ENCODE measurements at places on chromosomes 5 and 9.

- no peak for DNase-seq
These were observed 278.5 kb downstream of the TAF11L14 start for GRCh38 chr5:17912794-17913193.

GRCh38 chr5:161850491-161850890, 2.6 kb downstream of the GABRA1 start:
- DNase-seq: no peak

GRCh38 chr5:72555871-72556270, 48.7 kb upstream of the ZNF366 start:
- DNase-seq: no peak

GRCh38 chr5:8458038-8458383, 589.1 kb downstream of the MTRR start:
- DNase-seq: no peak

GRCh38 chr9:38194870-38195269, 125.8 kb upstream of the SHB start:
- DNase-seq: no peak

DNA sequence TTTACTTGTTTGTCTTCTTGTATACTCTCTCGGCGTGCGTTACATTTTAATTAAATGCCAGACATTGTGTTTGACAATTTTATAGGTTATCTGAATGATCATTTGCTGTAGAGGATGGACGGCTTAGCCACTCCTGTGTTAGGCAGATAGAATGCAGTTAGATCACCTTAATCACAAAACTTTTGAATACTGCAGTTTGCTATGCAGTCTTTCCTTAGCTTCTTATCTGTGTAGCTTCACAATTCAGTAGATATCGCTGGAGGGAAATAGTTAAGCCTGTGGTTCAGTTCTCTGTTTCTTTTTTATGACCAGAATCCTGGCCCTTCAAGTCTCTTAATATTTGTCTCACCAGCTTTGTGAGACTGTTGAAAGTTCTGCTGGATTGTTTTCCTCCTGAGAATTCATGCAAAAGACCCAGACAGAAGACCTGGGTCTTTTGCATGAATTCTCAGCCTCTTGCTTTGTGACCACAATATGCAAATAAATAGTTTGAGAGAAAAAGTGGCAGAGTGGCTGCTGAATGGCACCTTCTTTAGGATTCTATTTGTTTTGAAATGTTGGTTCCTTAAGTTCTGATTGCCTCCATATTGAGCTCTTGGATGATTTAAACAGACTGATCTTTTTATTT, 40.2 kb downstream of the RASA1 start:
- no peak for DNase-seq

- DNase-seq: no peak
These were observed 52.4 kb downstream of the SEC61B start for GRCh38 chr9:99274495-99274894.

DNA sequence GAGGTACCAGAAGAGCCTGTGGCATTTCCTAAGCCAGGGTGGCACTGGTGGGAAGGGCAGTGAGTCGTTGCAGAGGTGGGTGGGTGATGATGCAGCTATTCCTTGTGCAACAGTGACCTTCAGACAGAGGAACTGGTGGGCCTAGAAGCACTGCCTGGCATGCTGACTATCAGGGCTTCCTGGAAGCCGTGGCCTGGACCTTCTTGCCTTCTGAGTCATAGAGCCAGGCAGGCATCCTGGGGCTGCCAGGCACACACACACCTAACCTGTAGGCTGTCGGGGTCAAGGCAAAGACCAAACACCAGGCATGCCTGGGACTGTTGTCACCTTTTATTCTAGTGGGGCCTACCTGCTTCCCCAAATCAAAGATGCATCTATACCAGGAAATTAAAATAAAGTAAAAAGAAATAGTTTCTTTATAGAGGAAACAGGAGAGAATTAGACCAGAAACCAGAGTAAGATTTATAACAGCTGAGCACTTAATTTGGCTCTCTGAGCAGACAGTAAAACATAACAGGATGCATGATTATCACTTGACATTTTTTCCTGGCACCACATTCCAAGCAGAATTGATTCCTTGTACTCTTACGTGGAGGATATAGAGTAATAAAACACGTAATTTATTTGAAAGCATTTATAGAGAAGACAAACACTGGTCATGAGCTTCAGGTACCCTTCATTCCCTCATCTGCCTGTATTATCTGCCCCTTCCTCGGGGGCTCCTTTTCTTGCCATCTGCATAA, 25.1 kb downstream of the NANS start:
- DNase-seq: no peak

DNA sequence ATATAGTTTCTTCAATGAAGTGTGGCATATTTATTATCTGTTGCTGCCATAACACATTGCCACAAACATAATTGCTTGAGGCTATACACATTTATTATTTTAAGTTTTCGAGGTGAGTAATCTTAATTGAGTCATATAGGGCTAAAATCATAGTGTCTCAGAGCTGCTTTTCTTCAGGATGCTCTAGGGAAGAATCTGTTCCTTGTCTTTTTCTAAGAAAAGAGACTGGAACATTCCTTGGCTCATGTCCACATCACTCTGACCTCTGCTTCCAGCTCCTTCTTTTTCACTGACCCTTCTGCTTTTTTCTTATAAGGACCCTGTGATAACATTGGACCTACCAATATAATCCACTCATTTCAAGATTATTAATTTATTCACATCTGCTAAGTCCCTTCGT, 632.4 kb upstream of the TYRP1 start:
- DNase-seq: no peak

GRCh38 chr5:24633715-24634325, 11.0 kb downstream of the CDH10 start:
- no peak for DNase-seq

DNA sequence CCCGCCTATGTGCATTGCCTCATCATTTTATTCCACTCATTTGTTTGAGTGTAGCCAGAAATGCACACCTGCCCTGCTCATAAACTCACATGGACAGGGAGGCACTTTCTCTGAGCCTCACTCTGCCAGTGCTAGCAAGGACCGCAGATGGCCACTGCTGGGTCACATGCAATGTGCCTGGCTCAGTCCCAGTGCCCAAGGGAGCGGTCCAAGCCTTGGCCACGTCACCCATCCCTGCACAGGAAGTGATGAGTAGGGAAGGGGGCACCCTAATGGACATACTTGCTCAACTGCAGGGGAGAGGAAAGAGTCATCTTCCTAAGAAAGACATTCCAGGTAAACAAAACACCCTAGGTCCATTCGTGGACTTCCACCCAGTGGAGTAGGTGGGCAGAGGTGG, 630.9 kb downstream of the IRX1 start:
- no peak for DNase-seq

DNA sequence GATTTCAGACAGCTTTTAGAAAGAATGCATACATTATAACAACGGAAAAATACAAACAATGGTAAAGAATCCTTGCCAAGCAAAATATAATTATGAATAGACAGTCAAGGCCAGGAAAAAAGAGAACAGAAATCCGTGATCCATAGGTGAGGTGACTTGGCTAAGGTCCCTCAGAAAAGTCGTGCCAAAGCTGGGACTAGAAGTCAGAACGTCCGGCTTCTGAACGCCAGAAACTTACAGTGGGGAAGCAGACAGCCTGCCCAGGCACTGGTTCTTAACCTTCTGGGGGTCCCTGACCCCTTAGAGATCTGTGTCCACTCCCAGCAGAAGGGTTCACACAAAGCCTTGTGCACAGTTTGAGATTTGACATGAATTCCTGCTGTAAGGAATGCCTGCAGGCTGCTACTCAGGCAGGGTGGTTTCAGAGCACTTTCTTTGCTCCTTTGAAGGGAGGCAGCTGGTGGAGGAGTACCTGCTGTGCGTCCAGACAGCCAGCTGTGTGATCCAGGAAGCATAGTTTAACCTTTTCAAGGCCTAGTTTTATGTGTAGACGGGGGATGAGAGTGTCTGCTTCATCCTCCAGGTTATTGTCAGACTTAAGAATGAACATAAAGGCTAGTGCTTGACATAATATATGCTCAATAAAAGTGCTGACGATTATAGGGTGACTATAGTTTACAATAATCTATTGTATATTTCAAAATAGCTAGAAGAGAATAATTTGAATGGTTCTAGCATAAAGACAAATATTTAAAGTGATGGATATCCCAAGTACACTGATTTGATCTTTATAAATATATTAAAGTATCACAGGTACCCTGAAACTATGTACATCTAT, 852 bp downstream of the ARHGEF37 start:
- DNase-seq: no peak

- DNase-seq: no peak
These were observed 11.4 kb downstream of the VCAN start for GRCh38 chr5:83482961-83483360.

- DNase-seq: no peak
These were observed 400.9 kb upstream of the MEF2C start for GRCh38 chr5:89283728-89284493.

DNA sequence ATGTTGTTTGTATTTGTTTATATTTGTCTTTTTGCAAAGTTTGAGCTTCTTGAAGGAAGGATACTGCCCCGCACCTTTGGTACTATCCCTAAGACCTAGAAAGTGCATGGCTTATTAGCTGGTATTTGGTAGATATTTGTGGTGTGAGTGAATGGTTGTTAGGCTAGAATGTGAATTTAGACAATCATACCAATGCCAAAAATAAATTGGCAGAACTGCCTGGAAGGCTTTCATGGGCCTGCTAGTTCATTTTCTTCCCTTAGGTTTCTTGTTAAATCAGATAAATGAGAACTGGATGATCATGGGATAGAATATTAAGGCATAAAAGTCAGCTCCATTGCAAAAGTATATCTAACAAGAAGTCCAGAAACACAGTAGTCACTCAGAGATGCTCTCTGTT, 147.5 kb upstream of the TSLP start:
- no peak for DNase-seq

DNA sequence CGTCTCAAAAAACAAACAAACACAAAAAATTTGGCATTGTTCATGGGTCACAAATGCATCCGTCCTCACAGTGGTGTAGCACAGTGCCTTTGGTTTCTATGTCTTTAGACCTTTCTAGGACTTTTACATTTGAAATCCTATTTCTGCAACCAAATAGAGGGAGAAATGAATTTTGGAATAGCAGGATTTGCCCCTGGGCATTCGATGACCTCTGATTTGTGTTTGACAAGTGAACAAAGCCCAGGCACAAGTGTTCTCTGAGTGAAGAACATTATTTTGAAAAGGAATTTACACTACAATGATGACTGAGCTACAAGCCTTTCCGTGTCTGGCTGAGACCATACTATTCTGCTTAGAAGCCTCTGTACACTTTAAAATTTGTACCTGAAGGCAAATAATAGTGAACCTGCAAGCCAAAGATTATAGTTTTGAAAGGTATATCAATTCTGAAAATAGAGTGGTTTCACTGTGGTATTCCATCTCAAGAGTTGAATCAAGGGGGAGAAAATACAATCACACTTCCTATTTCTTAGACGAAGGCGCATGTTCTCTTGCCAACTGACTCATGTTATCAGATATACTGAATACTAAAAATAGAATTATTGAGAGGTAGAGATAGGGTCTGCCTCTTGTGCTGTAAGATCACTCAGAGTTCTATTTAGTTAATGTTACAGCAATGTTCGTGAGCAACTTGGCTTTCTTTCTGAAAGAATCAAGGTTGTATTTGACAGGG, 297.6 kb downstream of the KDM4C start:
- DNase-seq: no peak

DNA sequence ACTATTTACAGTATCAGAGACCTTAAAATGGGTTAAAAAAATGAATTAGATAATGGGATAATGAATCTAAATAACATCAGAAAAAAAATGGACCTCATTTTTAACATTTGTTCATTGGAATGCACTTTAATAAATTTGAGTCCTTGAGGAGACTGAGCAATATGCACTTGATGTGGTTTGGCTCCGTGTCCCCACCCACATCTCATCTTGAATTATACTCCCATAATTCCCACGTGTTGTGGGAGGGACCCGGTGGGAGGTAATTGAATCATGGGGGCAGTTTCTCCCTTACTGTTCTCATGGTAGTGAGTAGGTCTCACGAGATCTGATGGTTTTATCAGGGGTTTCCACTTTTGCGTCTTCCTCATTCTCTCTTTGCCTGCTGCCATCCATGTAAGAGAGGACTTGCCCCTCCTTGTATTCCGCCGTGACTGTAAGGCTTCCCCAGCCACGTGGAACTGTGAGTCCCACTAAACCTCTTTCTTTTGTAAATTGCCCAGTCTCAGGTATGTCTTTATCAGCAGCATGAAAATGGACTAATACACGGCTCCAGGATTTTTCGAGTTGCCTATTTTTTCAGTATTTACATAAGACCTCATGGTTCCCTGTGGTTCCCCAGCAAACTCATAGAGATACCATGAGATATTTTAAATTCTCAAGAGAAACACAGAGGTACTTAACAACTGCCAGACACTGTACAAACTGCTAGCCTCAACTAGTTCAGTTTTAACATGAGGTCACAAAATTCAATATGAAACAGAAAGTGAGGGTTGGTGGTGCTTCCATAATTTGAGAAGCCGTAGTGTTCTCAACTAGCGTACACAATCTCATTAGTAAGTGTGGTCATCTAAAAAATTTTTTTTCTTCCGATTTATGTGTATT, 128.3 kb downstream of the TLE1 start:
- no peak for DNase-seq

DNA sequence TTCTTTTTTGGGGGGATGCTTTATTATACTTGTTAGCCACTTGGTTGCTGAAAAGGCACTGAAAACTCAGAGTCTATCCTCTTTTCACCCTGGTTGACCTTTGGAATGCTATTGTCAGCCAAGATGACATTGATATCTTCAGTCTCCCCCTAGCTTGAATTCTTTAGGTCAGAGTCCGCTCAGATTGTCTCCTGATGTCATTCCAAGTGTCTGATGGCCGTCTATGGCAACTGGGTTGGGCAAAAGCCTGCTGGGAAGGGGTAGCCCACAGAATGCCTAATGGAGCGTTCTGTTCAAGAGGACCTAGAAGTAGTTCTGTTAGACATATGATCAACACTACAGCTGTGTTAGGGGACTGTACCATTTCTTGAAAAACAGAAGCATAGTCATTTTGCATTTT, 9.7 kb upstream of the MEF2C start:
- no peak for DNase-seq

- DNase-seq: no peak
These were observed 101.2 kb downstream of the SLC28A3 start for GRCh38 chr9:84239343-84239742.

GRCh38 chr5:7663808-7664207, 187.1 kb downstream of the CFAP90 start:
- no peak for DNase-seq

DNA sequence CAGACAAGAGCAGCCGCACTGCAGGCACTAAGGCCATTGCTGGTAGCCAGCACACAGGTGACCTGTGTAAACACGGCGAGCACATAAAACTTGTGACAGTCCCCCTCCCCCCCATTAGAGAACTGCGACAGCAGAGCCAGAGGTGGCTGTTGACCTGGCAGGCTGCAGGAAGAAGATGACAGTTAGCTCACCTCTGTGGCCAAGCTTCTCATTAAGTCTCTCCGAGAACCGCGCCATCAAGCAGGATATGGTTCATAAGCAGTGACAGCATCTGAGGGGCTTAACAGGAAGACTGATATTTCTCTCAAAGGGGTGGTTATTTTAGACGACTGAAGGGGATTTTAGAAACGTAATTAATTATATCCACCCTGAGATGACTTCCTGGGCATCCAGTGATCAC, 5.2 kb downstream of the SURF4 start:
- DNase-seq: peak; percentile 61
